Epithelial cell of proximal tubule (primary cell): ENCODE measurements at places on chromosomes 3 and 15. TPM values are rescaled to one million over a fixed set of nuclear protein-coding genes. Genes with fewer than 3 reads are reported as not detected.

GRCh38 chr3:98730338-98730737 lies 32.8 kb upstream of the ST3GAL6 start:
- no peak for DNase-seq

DNA sequence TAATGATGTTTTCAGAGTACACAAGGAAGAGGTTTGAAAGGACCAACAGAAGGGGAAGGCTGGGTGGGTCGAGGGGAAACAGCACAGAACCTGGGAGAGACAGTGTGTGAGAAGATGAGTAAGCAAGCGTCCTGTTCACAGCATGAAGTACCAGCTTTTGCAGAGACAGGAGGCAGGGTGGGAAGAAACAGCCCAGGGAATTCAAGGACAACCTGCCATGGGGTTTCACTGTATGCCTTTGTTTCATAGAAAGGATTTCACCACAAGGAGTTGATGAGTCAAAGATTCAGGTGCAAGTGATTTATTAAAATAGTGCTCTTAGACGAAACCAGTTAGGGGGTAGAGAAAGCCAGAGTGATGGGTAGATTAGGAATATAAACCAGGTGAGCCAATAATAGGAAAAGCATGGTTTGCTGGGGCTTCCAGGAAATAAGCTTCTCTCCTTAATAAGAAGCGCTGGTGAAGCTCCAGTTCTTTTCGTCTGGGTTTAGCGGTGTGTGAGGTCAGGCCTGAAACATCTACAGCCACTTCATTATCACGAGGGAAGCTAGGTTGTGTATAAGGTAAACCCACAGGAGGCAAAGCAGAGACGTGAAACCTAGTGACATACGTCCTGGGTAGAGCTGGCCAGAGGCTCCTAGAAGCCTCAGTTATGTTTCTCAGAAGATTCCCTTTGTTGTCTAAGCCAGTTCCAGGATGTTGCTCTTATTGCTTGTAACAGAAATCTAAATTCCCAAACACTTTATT lies 3.9 kb downstream of the HHLA2 start:
- DNase-seq = no peak

DNA sequence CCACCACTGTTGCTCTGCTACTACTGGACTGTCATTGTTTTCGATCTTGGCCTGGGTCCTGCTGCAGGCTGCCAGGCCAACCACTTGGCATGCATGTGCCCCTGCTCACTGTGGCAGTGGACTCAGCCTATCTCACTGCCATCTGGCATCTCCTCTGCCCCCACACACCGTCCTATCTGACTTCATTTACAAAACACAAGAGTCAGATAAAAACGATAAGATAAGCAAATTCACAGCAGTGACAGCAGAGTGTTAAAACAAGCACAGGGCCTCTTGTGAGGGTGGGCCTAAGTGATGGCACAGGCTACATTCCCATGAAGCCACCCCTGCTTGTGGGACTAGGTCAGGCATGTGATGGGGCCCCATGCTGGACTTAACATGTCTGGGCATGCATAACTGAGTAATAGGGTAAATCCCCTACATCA lies 68.1 kb downstream of the CRYGS start:
- DNase-seq = no peak

The GHSR gene
- not detected in 2 replicates for total RNA-seq
